ENCODE measurements at places on chromosomes 4 and X.

DNA sequence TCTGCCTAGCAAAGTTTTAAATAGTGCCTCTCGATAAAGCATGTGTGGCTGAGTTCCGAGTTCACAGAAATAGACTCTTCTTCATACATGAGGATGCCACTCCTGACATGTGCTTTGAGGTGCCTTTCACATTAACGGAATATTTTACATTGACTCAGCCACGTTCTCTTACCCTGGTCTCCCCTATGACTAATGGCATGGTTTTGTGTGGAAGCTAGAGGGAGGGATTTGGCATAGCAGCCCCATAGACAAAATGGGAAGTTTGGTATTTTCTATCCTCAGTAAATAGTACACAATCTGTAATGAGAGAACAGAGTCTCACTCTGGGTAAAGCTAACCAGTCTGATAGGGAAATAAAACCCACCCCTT lies 68.9 kb downstream of the PCDH19 start:
- no peak for DNase-seq

GRCh38 chrX:133698298-133698697 lies 283.0 kb upstream of the GPC4 start:
- no peak for DNase-seq

DNA sequence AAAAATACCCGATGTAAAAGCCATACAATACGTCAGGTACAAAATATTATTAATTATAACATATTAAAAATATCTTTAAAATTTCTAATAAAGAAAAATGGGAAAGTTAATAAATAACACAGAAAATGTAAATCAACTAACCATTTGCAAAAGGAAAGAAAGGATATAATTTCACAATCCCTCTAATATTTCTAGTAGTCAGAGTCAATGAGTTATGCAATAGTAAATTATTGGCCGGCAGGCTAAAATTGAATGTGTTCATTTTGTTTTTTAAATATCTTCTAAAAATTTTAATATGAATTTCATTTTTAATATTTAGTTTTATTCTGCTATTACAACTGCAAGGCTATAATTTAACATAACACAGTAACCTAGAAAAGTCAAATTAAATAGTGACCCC lies 155.7 kb downstream of the FBXW7 start:
- no peak for DNase-seq

DNA sequence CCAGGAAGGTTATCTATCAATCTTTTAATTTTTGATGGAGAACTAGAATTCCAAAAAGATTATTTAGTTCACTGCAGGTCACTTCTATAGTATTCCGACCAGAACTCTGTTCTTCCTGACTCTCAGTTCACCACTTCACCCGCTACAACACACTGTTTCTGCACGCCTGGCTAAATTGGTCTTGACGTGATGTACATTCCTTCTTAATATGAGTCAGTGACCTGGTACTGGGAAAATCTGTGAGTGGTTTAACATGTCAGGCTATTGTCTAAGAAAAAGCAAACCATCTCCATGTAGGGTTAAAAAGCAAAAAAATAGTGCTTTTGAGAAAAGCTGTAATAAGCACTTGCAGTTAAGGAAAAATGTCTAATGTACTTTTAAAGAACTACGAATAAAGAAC lies 120.4 kb downstream of the NDST3 start:
- DNase-seq = no peak

GRCh38 chrX:67781132-67781531 lies 237.3 kb downstream of the AR start:
- DNase-seq = no peak

DNA sequence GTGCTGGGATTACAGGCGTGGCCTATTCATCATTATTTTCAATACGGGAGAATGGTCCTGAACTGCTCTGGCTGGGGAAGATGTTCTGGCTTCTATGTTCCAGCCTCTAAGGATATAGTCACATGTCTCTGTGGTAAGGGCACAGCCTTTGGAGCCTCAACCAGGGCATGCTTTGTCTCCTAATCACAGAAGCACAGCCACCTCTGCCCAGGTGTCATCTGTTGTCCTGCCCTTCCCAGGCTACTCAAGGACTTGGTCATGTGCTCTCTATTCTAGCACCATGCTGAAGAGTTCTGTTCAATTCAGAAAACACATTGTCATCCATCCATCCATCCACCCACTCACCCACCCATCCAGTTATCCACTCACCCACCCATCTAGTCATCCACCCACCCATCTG lies 29.5 kb downstream of the ASMTL start:
- DNase-seq = no peak

DNA sequence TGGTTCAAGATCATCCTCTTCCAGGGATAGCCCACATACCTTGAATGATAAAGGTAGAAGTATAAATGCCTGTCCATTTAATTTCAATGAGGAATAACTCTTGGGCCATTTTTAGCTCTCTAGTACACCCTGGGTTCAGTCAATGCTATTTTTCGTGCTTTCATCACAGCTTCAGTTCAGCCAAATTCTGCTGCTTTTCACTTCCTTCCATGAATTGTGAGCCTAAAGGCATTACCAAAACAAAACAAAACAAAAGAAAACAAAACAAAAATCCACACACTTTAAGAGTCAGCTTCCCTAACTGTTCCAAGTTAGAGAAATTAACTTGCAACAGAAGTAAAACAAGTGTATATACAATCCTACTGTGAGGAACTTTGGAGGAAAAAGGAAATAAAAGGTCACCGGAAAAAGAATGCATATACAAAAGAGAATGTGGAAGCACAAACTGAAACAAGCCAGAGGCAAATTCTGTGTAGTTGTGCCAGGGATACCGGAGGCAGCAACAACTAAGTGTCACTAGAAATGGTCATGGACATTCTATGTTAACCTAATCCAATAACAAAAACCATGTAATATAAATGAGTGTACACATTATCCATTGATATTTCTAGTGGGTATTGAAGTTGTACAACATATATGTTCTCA lies 423.1 kb downstream of the KCTD8 start:
- no peak for DNase-seq

GRCh38 chr4:74322301-74322700 lies 14.0 kb downstream of the EPGN start:
- DNase-seq = no peak

DNA sequence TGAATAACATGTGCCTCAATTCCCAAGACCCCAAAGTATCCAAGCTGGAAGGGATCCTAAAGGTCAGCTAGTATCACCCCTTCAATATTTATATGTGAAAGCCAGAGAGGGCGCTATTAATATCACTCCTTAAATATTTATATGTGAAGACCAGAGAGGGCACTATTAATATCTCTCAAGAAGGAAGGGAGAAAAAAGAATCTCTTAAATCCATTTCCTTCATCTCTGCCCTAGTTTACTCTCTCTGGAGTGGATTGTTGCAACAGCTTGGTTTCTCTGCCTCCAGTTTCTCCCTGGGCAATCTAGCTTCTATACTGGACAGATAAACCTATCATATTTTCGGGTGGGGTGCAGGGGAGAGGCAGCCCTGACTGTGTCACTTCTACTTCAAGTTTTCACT lies 31.6 kb upstream of the MSN start:
- no peak for DNase-seq

- DNase-seq = peak; percentile 3
These were observed 1.7 kb downstream of the PHF8 start for GRCh38 chrX:54042609-54043021.

- no peak for DNase-seq
These were observed 1454.8 kb downstream of the RPA4 start for GRCh38 chrX:98338544-98338943.

GRCh38 chrX:72478351-72478750 lies 94.3 kb downstream of the HDAC8 start:
- no peak for DNase-seq

GRCh38 chrX:52284865-52285264 lies 84.0 kb upstream of the XAGE2 start:
- DNase-seq = no peak

GRCh38 chr4:109010521-109010920 lies 247.7 kb upstream of the ETNPPL start:
- DNase-seq = no peak

- no peak for DNase-seq
These were observed 82.2 kb downstream of the PSAPL1 start for GRCh38 chr4:7352486-7352885.

DNA sequence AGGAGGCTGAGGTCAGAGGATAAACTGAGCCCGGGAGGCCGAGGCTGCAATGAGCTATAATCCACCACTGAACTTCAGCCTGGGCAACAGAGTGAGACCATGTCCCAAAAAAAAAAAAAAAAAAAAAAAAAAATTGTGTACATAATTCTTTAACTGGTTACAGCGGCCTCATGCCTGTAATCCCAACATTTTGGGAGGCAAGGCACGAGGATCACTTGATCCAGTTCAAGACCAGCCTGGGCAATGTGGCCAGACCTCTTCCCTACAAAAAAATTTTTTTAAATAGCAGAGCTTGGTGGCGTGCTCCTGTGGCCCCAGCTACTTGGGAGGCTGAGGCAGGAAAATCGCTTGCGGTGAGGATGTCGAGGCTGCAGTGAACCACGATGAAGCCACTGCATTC lies 9.3 kb downstream of the KLHL15 start:
- DNase-seq = no peak

GRCh38 chrX:115535421-115535820 lies 25.6 kb upstream of the PLS3 start:
- DNase-seq = no peak

GRCh38 chr4:153495480-153496193 lies 29.5 kb downstream of the TMEM131L start:
- no peak for DNase-seq

DNA sequence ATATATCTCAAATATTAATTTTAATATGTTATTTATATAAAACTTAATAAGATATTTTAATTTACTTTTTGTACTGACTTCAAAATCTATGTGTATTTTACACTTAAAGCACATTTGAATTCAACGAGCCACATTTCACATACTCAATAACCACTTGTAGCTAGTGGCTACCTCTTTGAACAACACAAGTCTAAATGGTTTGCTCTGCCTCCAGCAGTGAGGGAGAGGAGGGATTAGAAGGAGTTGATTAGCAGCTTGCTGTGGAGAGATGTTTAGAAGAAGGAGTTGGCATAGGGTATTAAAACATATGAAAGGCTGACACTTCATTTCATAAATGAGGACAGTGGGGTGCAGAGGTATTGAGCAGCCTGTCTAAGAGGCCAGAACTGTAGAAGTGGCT lies 124.0 kb downstream of the ARHGAP24 start:
- no peak for DNase-seq

- DNase-seq = peak; percentile 19
These were observed 1.8 kb downstream of the SEPTIN6 start for GRCh38 chrX:119690921-119691716.

DNA sequence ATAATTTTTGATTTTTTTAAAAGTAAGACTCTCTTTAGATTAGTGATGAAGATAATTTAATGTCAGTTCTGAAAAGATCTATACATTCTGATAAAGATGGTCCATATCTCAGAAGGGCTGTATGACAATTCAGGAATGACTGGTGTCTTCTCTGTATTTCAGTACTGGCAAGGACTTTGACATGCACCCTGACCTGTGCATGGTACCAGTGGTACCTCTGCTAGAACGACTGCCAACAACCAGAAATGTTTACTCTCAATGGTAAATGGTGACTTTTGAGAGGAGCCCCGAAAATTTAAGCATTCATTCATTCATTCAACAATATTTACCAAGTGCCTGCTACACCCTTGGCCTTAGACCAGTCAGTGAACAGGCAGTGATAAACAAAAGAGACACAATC lies 4.8 kb downstream of the NR3C2 start:
- no peak for DNase-seq

DNA sequence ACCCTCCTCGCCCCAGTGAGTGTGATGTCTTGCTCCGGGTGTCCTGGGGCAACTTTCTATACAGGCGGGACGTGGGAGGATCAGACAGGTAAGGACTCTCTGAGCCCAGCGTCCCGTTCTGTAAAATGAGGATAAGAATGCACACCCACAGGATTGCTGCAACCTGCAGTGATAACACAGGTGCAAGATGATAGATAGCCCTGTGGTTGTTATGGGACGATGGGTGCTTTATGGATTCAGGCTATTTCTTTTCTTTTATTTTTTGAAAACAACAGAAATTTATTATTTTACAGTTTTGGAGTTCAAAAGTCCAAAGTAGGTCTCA lies 28.6 kb downstream of the BEX3 start:
- DNase-seq = no peak

DNA sequence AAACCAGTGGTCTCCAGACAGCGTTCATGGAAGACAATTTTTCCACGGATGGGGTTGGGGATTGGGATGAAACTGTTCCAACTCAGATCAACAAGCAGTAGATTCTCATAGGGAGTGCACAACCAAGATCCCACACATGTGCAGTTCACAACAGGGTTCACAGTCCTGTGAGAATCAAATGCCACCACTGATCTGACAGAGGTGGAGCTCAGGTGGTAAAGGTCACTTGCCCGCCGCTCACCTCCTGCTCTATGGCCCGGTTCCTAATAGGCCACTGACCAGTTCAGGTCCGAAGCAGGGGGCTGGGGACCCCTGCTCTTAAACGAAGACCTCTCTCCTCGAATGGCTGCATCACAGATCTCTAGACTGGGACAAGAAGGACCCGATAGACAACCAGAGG lies 4.4 kb downstream of the APBB2 start:
- DNase-seq = no peak

DNA sequence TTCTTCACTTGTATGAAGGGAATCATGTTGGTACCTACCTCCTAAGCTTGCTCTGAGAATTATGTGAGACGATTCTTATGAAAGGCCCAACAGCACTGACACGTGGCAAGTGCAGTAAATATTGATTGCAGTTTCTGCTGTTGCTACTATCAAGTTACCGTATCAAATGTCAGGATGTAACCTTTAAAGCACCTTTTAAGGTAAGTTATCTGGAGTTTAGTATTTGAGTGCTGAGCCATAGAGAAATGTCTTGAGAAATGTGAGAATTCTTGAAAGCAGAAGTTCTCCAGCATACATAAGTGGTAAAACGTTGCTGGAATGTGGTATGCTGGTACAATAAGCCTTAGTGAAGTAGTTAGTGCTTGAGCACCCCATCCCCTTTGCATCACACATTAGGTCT lies 90.4 kb downstream of the PHOX2B start:
- no peak for DNase-seq

DNA sequence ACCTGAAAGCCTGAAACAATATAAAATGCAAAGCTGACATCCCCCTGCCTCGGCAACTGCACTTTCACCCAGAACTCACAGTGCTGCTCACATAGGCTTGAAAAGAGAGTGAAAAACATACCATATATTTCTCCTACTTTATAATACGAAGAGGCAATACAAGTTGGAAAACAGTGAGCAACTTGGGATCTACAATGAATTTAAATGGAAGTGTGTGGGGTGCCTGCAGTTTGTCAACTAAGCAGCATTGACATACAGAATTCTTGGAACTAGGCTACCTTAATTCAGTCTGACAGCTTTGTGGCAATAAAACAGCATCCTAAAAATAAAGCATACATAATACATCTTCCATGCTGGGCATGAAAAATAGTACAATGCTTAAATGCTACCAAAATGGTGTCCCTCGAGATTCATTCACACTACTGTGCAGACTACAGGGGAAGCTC lies 8.0 kb downstream of the GASK1B start:
- DNase-seq = no peak

DNA sequence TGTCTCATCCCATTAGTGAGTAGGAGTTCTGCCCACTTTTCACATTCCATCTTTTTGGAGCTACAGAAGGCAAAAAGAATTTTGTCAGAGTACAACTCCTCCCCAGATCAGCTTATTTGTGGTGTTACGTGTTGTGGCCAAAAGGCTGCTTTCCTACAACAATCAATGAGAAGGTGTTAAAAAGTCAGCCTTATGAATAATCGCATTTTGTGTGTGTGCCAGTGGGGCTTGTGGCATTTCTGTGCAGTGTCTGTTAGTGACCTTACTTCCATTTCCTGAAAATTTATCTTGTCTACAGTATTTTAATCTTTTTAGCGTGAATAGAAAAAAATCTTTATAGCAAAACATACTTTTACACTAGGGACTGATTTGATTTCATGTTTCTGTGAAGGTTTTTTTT lies 458.3 kb upstream of the LCORL start:
- no peak for DNase-seq
